ENCODE measurements at places on chromosomes 1 and 21.

- no peak for DNase-seq
Measured at GRCh38 chr1:34982820-34983376, 2.2 kb downstream of the TMEM35B start.

- DNase-seq, result no peak
Measured at GRCh38 chr1:180247061-180247460, 17.0 kb downstream of the LHX4 start.

DNA sequence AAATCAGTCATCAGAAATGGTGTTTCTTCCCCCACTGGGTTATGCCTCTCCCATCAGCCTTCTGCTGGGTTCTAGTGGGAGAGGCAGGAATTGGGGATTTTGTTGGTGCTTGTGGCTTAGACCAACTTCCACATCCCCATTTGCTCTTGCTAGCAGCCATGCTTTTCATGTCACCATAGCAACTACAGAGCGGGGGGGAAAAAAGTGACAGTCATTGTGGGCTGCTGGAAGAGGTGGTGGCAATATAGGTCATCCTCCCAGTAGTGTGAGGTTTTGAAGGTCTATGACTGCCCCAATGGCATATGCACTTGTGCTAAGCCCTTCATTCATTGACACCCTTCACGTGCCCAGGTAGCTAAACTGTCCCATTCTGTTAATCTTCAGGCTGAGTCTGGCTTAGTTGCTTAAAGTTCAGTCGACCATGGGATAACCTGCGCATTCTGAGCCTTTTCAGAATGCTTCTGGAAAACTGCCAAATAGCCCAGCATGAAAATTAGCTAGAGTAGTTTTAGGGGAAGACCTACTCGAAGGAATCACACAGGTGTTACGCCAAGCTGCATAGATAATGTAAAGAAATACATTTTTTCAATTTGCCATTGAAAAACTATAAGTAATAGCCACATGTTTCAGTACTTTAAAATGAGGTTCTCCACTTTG lies 53.7 kb upstream of the ZNF326 start:
- DNase-seq, result peak; percentile 35

DNA sequence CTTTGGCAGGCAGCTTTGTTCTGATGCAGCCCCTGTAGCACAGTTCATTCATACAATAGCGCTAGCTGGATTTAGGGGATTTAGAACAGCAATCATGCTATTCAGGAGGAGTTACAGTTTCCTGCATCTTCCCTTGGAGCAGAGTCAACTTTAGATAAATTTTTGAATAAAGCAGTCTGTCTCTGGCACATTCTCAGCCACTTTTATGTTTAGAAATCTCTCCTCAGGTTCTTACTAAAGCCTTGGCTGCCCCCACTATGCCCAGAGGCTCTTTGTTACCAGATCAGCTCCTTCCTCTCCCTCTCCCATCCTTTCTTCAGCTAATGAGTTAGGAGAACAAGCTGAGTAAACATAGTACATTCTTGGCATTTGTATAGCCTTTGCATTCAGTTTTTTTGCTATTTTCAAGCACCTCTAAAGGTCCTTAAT lies 17.0 kb upstream of the PIGC start:
- DNase-seq, result no peak

DNA sequence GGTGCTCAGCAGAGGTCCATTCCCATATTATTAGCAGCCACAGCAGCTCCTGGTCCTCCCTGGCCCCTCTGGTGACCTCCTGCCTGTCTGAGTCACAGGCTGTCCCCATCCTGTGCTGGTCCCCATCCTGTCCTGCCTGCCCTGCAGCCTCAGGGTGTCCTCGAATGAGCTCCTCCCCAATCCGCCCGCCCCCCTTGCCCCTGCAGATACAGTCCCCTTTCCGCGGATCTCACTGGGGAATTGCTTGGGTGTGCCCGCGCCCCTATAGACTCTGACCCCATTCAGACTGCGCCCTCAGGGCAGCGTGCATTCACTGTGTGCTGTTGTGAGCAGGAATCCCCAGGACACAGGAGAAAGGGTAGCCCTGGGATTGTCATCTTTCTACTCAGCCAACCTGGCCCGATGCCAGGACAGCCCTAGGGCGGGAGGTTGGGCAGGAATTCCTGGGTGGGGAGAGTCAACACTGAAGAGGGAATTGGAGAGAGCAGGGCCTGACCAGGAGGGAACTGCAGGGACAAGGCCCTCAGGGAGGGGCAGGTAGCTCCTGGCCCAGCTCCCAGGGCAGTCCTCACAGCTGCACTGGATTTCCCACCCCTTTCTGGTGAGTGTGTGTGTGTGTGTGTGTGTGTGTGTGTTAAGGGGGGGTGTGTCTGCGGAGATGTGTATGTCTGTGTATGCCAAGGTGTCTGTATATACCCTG lies 1.1 kb upstream of the GUCA2A start:
- no peak for DNase-seq

DNA sequence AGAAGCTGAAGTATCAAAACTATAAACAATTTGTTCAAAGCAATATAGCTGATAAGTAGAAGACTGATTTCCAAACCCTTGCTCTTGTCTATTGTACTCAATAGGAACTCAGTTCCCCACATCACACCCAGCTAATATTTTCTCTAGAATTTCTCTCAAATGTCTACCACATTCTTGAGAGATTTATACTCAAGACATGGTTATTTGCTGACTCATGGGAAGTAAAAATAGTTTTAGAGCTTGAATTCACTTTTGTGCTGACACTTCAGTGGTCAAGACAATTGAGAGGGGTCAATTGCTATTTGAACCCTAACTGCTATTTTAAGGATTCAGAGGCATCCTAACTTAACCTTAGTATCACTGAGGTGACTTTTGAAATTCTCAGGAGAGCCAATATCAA lies 99.0 kb downstream of the TNNI3K start:
- no peak for DNase-seq

DNA sequence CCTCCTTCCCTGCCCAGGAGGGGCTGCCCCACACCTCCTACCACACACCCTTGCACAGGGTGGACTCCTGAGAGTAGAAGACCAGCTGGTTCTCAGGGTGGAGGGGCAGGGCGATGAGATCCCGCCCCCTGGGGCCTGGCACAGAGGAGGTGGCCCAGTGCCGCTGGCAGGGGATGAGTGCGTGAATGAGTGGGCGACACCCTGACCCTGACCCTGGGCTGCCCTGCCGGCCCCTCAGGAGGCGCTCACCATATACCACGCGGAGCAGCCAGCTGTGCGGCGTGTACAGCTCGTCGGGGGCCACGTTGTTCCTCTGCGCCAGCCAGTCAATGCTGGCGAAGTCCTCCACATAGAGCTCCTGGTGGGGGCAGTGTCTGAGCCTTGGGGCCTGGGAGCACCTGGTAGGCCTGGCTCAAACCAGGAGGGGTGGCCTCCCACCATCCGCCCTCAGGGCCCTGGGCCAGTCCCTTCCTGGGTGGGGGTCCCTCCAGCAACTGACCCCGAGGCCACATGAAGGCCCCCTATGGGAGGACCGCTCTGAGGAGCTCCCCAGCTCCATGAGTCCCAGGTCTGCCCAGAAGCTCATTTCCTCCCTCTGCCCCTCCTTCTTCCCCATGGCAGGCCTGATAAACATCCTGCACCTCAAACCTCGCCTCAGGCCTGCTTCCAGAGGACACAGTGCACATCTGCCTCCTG lies 13.0 kb downstream of the LSS start:
- DNase-seq, result no peak

GRCh38 chr1:100543640-100544039 lies 5.7 kb downstream of the GPR88 start:
- peak; percentile 57 for DNase-seq

DNA sequence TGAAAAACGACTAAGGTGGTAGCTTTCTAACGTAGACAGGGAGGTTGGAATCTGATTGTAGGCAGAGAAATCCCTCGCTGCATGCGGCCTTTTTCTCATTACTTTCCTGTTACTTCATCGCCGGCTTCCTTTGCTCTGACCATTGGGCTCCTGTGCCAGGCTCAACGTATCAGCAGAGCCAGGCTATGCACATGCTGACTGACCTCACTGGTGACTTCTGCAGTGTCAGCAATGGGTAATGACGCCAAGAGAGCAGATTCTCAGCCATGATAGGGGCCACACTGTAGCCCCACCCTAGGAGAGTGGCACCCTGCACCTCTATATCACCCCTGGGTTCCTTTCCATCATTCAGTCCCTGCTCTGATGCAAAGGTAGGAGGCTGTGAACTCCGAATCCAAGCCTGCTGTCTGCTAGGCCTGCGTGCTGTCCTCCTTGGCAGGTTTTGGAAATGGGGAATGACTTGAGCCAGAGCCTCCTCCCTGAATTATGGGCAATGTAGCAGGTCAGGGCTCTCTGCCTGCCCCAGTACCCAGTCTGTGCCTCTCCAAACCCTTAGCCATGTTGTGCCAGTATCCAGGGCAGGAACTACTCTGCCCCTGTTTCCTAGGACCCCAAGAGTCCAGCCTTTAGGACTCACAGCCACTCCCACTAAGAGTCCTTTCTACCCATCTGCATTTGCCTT lies 11.4 kb downstream of the PPFIA4 start:
- no peak for DNase-seq

- no peak for DNase-seq
Measured at GRCh38 chr1:66729523-66729922, 22.7 kb upstream of the DYNLT5 start.

DNA sequence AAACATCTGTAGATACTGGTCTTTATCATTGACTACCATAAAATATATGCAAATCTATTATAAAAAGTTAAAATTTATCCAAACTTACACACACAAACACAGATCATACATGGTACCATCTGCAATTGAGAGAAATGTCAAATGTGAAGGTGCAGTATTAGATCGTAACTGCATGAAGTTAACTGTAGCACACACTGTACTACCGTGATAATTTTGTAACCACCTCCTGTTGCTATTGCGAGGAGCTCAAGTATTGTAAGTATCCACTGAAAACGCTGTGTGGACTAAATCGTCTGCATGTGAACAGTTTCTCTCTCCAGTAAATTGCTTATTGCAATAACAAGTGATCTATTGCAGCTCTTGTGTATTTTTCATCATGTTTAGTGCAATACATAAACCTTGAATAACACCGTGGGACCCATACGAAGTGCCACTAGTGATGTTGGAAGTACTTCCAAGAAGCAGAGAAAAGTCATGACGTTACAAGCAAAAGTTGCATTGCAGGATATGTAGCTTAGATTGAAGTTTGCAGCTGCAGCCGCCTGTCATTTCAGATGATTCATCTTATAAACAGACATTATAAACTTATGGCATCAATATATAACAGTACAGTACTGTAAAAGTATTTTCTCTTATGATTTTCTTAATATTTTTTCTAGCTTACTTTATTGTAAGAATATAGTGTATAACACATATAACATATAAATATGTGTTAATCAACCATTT lies 172.9 kb downstream of the SDCCAG8 start:
- no peak for DNase-seq
